ENCODE measurements at places on chromosomes 6 and 20.

- no peak for DNase-seq
Measured at GRCh38 chr6:56688521-56688920, 45.8 kb upstream of the DST start.

GRCh38 chr20:61694682-61695081 lies 371.0 kb downstream of the TAF4 start:
- no peak for DNase-seq

DNA sequence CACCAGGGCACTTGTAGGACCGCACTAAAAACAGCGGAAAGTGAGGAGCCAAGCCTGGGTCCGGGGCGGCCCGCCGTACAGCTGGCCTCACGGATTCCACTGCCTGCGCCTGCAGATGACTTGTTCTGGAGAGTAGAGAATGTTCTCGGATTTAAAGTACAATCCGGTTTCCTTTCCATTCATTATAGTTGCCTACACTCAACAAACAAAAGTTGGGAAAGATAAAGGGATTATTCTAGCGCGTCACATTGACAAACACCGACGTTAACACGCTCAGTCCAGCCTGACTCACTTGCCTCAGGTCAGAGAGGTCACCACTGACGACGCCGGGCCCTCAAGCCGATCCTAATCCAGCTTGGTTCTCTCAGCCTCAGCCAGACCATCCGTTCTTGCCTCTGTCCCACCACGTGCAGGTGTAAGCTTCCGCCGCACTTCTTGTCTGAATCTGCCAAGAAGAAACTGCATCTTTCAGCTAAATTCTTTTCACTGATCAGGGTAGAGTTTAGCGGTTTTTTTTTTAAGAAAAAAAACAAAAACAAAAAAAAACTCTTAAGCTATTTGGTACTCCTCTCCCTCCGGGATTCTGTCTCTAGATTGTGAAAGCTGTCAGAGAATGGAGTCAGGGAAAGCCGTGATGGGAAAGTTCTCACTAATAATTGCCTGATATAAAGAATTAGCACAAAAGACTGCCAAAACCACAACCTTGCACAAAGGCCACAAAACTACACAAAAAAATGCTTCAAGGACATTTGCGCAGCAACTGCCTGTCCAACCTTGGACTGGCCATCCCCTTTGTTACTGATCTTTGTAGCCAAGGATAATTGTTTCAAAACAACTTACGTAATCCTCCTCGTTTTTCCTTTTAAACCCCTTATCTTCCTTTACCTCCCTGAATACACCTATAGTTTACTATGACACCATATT lies 1.1 kb upstream of the PHF10 start:
- DNase-seq, result peak; percentile 77

GRCh38 chr20:53723621-53724020 lies 130.0 kb upstream of the ZNF217 start:
- DNase-seq, result no peak

DNA sequence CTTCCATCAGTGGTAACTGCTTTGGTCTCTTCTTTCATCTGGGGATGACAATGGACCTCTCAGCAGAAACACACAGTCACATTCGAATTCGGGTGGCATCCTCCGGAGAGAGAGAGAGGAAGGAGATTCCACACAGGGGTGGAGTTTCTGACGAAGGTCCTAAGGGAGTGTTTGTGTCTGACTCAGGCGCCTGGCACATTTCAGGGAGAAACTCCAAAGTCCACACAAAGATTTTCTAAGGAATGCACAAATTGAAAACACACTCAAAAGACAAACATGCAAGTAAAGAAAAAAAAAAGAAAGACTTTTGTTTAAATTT lies 6.1 kb downstream of the EDN1 start:
- peak; percentile 78 for DNase-seq

DNA sequence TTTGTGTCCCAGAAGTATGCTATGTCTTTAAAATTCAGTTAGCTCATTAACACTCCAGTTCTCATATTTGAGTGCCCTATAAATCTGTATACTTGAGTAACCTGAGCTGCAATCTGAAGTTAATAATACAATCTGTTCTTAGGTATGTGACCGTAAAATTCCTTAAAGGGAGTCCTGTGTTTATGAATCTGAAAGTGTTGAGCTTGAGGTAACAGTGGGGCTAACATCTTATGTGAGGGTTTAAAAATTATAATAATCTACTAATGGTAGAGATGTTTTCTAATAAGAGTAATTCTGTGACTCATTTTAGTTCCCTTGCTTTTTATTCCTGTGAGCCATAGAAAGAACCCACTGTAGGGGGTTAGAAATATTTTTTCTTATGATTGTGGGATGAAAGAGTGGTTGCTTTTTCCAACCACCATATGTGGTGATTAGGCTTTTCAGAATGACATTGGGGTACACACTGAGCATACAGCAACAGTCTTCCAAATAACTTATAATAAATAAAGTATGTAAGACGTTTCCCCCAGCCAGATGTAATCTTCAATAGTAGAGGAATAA lies 121.2 kb downstream of the BCKDHB start:
- DNase-seq, result no peak

- no peak for DNase-seq
Measured at GRCh38 chr6:63802606-63803206, 167.1 kb downstream of the PHF3 start.

All from AG08396 (cell line).